ENCODE measurements at places on chromosomes 1 and 21.
A peak's percentile ranks its signal among the peaks of the same experiment; 100 is the strongest.

GRCh38 chr1:40753142-40753882 lies 30.3 kb upstream of the KCNQ4 start:
- DNase-seq, result no peak

DNA sequence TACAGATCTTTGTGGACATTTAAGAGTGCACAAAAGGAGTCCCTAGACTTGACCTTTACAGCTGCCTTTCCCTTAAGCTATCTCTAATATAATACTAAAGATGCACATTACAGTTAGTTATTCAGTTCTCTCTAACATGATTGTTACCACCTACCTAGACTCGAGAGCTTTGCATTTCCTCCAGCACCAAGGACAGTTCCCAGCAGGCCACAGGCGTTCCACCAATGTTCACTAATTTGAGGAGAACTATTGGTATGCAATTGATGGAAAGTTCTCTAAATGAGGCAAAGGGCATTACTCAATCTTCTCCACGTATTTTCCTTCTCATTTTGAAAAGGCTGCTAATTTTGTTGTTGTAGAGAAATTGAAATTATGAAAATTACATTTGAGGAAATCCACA lies 5.4 kb upstream of the NTNG1 start:
- DNase-seq, result peak; percentile 49

- DNase-seq, result no peak
These were observed 198.6 kb upstream of the TMEM51 start for GRCh38 chr1:14954930-14955329.

DNA sequence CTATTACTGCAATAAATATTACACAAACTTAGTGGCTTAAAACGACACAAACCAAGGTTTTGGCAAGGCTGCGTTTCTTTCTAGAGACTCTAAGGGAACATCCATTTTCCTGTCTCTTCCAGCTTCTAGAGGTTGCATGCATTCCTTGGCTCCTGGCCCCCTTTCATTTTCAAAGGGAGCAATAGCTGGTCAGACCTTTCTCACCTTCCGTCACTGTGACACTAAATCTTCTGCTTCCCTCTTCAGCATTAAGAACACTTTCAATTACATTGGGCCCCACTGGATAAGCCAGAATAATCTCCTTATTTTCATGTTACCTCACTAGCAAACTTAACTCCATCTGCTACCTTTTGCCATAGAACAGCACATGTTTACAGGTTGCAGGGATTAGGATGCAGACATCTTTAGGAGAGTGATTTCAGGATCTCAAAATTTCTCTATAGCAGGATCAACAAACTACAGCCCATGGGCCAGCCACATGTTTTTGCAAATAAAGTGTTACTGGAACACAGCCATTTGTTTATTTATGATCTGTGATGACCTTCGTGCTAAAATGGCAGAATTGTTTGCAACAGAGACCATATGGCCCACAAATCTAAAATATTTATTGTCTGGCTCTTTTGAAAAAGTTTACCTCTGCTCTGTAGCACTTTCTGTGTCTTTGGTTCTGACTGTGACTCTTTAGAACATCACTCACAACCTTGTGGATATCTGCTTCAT lies 221.5 kb upstream of the SGIP1 start:
- no peak for DNase-seq

DNA sequence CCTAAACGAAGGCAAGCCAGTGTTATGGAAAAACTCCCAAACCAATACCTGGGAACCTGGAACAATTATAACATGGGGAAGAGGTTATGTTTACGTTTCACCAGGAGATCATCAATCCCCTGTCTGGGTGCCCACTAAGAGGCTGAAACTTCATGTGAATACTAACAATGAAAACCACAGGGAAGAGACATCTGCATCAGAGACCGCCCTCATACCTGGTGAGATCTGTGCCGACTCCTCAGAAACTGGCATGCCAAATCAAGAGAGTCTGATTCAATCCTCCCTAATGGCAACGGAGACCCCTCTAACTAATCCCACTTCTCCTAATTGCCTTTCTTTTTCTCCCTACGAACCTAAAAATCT lies 163.2 kb downstream of the IER5 start:
- DNase-seq, result no peak

Measured in astrocyte of the cerebellum (primary cell).